Forelimb muscle (tissue), 1 donor: ENCODE measurements at places on chromosomes 12 and 14. TPM values are rescaled to one million over a fixed set of nuclear protein-coding genes. Genes with fewer than 3 reads are reported as not detected.

DNA sequence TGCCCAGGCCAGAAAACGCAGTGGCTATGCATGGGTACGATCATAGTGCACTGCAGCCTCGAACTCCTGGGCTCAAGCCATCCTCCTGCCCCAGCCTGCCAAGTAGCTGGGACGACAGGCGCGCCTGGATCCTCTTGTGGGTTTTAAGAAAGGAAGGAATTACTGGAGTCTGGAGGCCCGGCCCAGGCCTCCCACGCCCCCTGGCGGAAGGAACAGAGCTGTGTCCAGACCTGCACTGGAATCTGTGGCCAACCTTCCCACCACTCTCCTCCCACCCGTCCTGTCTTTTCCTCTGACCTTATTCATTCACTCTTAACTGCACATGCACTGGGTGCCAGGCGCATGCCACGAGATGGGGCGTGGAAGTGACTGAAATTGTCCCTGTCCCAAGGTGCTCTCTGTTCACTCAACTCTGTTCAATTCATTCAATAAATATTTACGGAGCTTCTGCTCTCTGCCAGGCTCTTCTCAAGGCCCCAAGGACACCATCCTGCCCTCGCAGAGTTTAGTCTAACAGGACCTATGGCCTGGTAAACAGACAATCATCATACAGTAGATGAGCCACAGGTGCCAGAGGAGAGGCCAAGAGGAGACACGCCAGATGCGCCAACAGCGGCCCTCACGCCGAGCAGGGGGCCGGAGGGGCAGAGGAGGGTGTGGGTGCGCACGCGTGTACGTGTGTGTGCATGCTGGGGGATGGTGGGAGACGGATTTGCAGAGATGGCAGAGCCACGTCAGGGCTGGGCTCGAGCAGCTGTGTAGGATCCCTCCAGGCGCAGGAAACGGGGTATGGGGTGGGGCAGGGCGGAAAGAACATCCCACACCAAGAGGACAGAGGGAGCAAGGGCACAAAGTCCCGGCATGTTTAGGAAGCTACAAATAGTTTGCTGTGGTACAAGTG is 13.7 kb upstream of the TMEM106C start:
- no peak for DNase-seq

CBLN3 gene
- polyA plus RNA-seq, result 2.4 TPM

- DNase-seq, result no peak
Measured at GRCh38 chr12:92047393-92047826, 98.2 kb downstream of the BTG1 start.

PPM1H gene
- 3.1 TPM for polyA plus RNA-seq

DNA sequence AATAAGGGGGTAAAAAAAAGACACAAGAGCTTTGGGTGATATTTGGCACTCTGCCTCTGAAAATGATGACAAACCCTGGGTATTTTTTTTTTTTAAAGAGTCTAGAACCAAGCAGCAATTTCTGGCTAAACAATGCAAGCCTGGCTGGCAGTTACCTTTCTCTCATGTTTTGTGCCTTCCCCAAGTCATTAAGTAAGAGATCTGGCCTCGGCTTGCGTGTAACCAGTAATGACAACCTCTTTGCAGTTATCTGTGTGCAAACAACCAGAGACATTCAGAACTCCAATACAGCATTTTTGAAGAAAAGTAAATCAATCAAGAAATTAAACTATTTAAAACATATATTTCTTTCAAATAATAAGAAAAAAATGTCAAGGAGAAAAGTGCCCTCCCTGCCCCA is 167.5 kb downstream of the KCNC2 start:
- no peak for DNase-seq
